Hematopoietic multipotent progenitor cell treated with erythropoietin and hydrocortisone succinate and interleukin-3 and kit ligand, for 8 days (in vitro differentiated cells): ENCODE measurements at places on chromosomes 4 and X.

GRCh38 chr4:89724716-89725115 lies 112.2 kb downstream of the SNCA start:
- no peak for DNase-seq

DNA sequence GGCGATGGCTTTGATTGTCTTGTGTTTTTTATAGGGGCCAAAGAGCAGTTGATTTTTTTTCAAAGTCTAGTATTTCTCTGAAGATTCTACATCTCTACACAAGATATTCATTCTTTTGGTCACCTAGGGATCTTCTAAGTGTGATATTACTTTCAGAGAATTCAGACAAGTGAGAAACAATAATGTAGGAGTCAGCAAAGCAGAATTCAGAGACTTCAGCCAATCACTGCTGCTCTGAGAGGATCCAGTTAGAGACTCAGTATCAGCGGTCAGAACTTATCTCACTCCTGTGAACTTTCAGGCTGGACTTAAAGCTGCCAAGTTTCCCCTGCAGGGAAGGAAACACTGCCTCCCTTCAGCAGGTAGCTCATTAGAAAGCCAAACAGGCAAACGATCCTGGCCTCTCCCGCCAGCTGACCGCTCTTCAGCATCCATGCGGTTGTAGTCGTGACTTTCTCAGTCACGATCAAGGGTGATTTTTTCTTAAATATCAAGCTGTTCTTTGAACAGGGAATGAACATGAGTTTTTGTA lies 59.2 kb downstream of the NSUN7 start:
- DNase-seq, result no peak

DNA sequence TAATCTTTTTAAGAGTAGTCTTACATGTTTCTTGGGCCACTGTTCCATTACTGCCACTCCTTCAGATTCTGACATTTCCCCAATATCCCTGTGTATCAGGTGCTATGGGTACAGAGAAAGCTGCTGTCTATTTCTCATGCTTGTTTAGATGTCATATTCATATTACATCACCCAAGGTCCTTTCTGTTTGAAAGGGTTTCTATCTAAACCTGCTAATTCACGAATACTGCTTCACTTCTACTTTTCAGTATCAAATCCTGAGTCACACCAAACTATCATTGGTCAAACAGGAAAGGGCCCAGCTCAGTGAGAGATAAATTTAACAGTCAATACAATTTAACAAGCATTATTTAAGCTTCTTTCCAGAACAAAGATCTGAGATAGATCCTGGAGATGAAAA lies 241.4 kb downstream of the UGT8 start:
- DNase-seq, result no peak

DNA sequence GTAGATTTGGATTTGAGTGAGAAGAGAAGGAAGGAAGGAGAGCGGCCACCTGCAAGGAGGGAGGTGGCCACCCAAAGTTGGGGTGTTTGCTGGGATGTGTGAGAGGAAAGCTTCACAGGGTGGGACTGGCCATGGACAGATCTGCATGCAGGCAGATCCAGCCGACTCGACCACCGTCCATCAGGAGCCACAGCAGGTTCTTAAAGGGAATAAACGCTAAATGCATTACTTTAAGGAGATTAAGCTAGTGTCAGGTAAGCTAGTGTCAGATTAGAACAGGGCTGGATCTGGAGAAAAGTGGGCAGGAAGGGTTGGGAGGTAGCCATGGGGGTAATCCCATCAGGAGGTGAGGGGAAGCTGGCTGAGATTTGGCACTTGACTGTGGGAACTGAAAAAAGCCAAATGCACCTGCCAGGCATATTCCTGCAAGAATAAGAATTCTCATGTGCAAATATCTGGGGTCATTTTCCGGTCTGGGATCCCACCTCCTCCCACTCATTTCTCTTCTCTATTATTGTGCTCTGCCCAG lies 79.6 kb downstream of the MGST2 start:
- DNase-seq, result no peak

DNA sequence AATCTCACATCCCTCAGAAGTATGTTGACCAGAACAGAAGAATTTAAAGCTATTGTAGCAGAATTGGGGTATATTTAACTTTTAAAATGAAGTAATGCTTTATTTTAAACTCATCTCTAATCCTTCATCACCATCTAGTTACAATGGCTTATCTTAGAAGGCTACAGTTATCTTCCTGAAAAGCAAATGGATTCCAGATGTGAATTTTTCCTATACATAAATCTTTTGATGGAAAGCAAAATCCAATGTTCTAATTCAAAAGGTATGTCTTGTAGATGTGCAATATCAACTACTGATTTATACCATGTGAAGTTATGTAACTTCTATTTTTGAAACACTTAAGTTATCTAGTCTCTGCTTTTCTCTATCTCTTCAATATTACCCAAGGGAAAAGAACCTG lies 47.6 kb downstream of the CCNG2 start:
- DNase-seq, result no peak

DNA sequence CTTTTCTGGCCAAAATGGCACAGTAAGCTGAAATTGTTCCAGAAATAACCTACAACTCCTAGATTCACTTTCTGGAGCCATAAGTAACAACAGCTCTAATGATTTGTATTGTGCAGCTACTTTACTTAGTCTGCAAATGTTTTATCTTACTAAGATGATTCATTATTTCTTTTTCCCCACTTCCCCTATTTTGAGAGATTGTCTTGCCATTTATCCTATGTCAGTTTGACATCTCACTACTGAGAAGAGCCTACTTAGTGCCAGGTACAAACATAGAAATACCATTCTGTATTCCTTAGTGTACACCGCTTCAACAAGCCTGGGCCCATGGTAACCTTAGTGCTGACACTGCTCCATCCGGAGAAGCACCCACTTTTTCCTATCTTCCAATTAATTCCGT lies 13.8 kb upstream of the STK26 start:
- no peak for DNase-seq

GRCh38 chrX:53695946-53696549 lies 9.5 kb upstream of the HUWE1 start:
- DNase-seq, result no peak

- DNase-seq, result no peak
These were observed 20.4 kb upstream of the ATXN3L start for GRCh38 chrX:13340182-13340791.

DNA sequence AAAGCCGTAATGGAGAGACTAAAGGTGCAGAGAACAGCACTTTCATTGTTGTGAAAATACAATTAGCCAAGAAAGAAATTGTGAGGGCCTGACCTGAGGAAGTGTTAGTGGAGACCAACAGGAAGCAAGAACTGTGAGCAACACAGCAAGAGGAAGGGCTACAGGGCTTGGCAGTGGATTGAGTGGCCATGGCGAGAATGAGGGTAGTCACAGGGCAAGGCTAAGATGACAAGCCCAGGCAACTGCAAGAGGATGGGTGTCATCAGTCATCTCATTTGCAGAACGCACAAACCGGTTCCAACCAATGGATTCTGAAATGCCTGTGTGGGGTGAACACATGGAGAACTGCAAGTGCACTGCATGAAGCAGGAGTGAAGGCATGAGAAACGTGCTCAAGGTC lies 3.6 kb downstream of the SLC10A6 start:
- DNase-seq, result no peak

- DNase-seq, result no peak
These were observed 10.8 kb downstream of the PLAC1 start for GRCh38 chrX:134647477-134647877.

- peak; percentile 1 for DNase-seq
These were observed 466.3 kb upstream of the ACTRT1 start for GRCh38 chrX:128518508-128518907.
